MCF 10A (cell line): ENCODE measurements at places on chromosomes 2 and 18. TPM values are rescaled to one million over a fixed set of nuclear protein-coding genes. Genes with fewer than 3 reads are reported as not detected.

IL36B gene
- total RNA-seq, result not detected in 2 replicates

EPHA4 gene
- total RNA-seq, result 1.9 and 2.0 TPM in 2 replicates

PLB1 gene
- total RNA-seq, result 0.91 and 1.8 TPM in 2 replicates

GREB1 gene
- 1.7 and 2.3 TPM in 2 replicates for total RNA-seq

IL1R1 gene
- total RNA-seq, result 5.2 and 6.0 TPM in 2 replicates

CYP20A1 gene
- total RNA-seq, result 14.5 and 15.9 TPM in 2 replicates

KLHL14 gene
- total RNA-seq, result not detected in 2 replicates

SCN3A gene
- not detected in 2 replicates for total RNA-seq

DNA sequence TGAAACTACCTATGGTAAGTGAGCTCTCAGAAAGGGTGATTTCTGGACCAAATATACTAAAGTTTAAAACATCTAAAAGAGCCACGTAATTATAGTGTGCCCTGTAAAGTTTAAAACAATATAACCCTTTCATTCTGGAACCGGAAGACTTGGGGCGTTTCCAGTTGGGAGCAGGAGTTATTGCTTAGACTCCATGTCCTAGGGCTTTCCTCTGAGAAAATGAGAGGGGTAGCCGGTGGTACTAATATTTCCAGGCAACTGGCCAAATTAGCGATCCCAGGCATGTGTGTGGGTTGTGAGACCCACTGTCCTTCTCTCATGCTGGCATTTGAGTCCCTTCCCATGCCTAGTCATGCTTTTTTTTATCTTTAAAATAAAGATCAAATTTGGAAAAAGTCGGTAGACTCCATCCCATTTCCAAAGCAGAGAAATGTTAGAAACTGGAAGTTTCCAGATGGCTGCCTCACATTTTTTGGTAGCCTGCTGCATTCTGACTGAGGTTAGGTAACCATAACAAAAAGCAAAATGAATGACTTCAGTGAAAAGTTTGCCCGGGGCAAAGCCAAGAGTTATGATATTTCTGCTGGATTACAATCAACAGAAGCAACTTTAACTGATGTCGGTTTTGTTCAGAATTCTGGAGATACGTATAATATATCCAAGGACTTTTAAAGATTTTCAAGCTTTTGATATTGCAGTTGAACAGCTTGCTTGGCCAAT, 227.4 kb downstream of the SS18 start:
- H3K27ac ChIP-seq, result no peak overlapping the region
- H3K4me1 ChIP-seq, result no peaks in the 10 kb centered on the region
- H3K4me3 ChIP-seq, result no peak overlapping the region
- H3K27me3 ChIP-seq, result no peaks in the 10 kb centered on the region

- no peak overlapping the region for H3K27ac ChIP-seq
- no peaks in the 10 kb centered on the region for H3K4me1 ChIP-seq
- H3K4me3 ChIP-seq, result no peak overlapping the region
- H3K36me3 ChIP-seq, result no peaks in the 10 kb centered on the region
- no peaks in the 10 kb centered on the region for H3K27me3 ChIP-seq
These were observed 162.5 kb downstream of the RAD51AP2 start for GRCh38 chr2:17355608-17356329.

- H3K27me3 ChIP-seq, result no peaks in the 10 kb centered on the region
- no peaks in the 10 kb centered on the region for H3K36me3 ChIP-seq
- no peaks in the 10 kb centered on the region for H3K4me1 ChIP-seq
- H3K4me3 ChIP-seq, result no peak overlapping the region
These were observed 94.5 kb upstream of the HS6ST1 start for GRCh38 chr2:128413014-128413717.

DNA sequence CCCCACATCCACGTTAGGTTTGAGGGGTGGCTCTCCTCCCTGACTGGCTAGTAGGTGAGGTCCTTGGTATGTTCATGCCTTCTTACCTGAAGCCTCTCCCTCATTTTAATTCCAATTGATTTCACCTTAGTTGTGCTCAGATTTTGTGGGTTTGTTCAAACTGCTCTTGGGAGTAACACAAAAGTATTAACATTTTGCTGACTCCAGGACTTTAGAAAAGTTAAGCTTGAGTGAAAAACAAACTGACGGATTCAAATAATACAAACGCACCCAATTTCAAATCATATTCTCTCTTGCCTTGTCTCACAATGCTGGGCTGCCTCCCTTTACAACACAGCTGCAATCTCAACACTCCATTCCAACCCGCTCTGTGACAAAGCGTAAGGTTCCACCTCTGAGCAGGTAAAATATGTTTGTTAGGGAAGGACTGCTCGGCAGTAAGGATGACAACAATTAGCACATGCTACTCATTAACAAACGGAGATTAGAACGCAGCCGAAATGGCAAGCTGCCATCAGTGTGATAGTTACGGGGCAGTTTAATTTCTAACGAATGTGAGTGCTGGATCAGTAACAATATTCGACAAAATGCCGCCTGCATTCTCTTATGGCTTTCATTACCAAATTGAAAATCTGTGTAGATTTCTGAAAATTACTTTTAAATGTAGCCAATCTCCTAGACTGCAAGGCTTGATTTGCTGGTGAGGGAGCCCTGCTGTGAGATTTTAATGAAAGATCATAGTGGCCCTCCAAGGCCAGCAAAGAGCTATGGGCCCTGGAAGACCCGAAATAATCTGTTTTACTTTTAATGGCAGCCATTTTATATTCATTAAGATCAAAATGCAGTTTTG, 730.6 kb upstream of the FANCL start:
- no peak for DNase-seq
- H3K4me3 ChIP-seq, result no peak overlapping the region
- H3K36me3 ChIP-seq, result no peaks in the 10 kb centered on the region
- no peak overlapping the region for H3K27ac ChIP-seq

- H3K27me3 ChIP-seq, result no peaks in the 10 kb centered on the region
- H3K4me1 ChIP-seq, result no peaks in the 10 kb centered on the region
- H3K36me3 ChIP-seq, result no peaks in the 10 kb centered on the region
- no peak overlapping the region for H3K4me3 ChIP-seq
These were observed 182.9 kb upstream of the ID2 start for GRCh38 chr2:8498994-8499393.

DNA sequence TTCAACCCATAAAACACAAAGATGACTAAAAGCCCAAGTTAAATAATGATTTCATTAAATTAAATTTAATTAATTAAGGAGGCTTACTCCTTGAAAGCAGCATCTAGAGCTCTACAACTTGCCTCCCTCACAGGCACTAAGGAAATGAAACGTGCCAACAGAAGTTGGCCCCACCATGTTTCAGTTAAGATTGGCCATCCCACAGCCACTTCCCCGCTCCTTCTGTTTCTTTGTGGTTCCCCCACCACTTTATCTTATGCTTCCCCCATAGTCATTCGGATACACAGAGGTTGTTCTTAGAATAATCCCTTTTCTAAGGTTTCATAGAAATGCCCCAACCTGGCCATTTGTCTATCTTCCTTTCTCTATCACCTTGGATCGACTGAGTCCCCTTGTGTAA, 101.6 kb upstream of the RIOK3 start:
- H3K4me3 ChIP-seq, result no peak overlapping the region
- DNase-seq, result no peak
- no peak overlapping the region for H3K27ac ChIP-seq
- peaks cover 7% of the 10 kb centered on the region for H3K4me1 ChIP-seq
- H3K27me3 ChIP-seq, result no peaks in the 10 kb centered on the region

- peak overlapping the region; percentile 87 for H3K27ac ChIP-seq
- peaks cover 6% of the 10 kb centered on the region for H3K36me3 ChIP-seq
- peaks cover 48% of the 10 kb centered on the region for H3K4me1 ChIP-seq
- peak overlapping the region; percentile 13 for H3K4me3 ChIP-seq
- no peak for DNase-seq
These were observed 11.5 kb upstream of the KYNU start for GRCh38 chr2:142865924-142866323.

DNA sequence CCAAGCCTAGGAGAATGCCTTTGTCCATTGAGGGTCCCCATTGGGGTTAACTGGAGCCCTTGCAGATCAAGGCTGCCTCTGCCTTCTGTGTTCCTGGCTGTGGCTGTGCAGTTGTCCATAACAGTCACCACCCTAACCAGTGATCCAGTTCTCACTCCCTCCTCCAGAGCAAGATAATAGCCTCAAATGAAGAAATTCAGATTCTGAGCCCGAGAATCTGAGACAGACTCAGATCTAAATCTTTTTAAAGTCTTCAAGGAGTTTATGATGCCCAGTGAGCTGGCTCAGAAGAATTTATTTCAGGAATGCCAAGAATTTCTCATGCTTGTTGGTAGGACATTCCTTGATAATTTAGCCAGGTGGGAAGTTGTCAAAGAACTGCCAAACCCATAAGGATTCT, 44.3 kb upstream of the RAB6C start:
- no peaks in the 10 kb centered on the region for H3K4me1 ChIP-seq
- H3K27ac ChIP-seq, result no peak overlapping the region
- peaks cover 36% of the 10 kb centered on the region for H3K27me3 ChIP-seq
- H3K4me3 ChIP-seq, result no peak overlapping the region
- H3K36me3 ChIP-seq, result no peaks in the 10 kb centered on the region

- H3K4me3 ChIP-seq, result peak overlapping the region; percentile 31
- H3K4me1 ChIP-seq, result peaks cover 49% of the 10 kb centered on the region
- H3K27me3 ChIP-seq, result no peaks in the 10 kb centered on the region
- no peak for DNase-seq
These were observed 21.3 kb downstream of the ITGA6 start for GRCh38 chr2:172448544-172449267.

- H3K4me3 ChIP-seq, result no peak overlapping the region
- H3K27ac ChIP-seq, result no peak overlapping the region
- H3K36me3 ChIP-seq, result no peaks in the 10 kb centered on the region
- DNase-seq, result no peak
These were observed 121.2 kb upstream of the GATA6 start for GRCh38 chr18:22048221-22048620.

DNA sequence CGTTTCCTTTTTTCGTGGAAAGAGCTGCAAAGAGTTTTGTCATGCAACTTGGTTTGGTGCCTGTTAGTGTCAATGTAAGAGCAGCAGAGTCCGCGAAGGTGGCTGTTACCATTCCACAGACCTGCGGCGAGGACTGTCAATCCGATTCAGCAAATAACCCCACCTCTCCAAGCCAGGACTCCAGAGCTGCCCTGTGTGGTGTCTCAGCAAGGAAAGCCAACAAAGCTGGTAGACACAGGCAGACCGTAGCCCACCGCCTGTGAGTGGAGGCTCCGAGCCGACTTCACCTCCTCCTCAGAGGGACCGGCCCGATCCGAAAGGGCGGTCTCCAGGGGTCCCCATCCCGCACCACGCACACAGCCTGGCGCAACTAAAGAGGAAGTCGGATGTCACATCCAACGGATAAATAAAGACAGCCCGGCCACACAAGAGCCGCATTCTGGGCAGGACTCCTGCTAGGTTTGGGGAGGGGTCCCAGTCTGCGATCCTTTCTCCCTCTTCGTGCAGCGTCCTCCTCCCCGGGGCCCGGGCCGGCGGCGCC, 819 bp downstream of the ANKRD44 start:
- no peak for DNase-seq
- H3K36me3 ChIP-seq, result no peaks in the 10 kb centered on the region
- no peak overlapping the region for H3K27ac ChIP-seq
- peak overlapping the region; percentile 66 for H3K4me3 ChIP-seq
- H3K4me1 ChIP-seq, result peaks cover 10% of the 10 kb centered on the region
- H3K27me3 ChIP-seq, result no peaks in the 10 kb centered on the region

DNA sequence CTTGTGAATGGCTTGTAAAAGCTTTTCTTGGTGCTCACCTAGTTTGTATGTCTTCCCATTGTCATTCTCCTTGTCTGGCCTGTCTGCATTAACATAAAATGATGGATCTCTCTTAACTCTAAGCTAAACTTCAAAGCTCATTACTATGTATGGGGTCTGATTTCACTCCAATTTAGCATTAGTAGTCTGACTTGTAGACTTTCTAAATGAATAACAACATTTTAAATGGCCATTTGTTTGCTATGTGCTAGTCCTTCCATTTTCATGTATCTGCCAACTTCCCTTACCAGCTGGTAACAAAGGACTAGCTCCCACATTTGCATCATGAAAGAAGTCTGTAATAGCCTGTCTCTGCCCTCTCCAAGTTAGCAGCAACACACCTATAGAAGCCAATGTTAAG, 324.2 kb upstream of the RGPD4 start:
- H3K4me3 ChIP-seq, result no peak overlapping the region
- no peak overlapping the region for H3K27ac ChIP-seq
- no peak for DNase-seq
- H3K27me3 ChIP-seq, result no peaks in the 10 kb centered on the region
- peaks cover 6% of the 10 kb centered on the region for H3K4me1 ChIP-seq

DNA sequence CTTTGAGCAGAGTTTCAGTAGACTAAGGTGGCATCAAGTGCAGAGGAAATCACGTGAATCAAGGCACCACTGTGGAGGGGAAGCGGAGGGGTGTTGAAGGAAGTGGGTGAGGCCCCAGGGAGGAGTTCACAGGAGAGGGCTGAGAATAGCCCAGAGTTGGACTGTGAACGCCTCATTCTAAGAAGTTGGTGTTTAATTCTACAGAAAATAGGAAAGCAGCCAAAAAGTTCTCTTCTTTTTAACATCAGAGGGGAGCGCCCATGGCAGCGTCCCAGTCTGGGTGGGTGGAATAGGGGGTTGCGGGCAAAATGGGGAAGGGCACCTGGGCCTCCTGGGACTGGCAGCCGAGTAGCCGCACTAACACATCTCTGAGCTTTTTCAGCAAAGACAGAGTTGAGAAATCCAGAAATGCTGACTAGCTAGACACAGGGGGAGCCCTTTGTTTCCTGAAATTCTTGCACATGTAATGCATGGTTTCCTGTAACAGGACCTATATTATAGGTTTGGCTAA, 97.0 kb downstream of the NEB start:
- peaks cover 9% of the 10 kb centered on the region for H3K4me1 ChIP-seq
- no peaks in the 10 kb centered on the region for H3K27me3 ChIP-seq
- no peaks in the 10 kb centered on the region for H3K36me3 ChIP-seq
- no peak overlapping the region for H3K27ac ChIP-seq

- no peak for DNase-seq
- peaks cover 5% of the 10 kb centered on the region for H3K4me1 ChIP-seq
- peaks cover 11% of the 10 kb centered on the region for H3K36me3 ChIP-seq
- no peak overlapping the region for H3K27ac ChIP-seq
- no peak overlapping the region for H3K4me3 ChIP-seq
- H3K27me3 ChIP-seq, result no peaks in the 10 kb centered on the region
These were observed 10.5 kb upstream of the B3GNT7 start for GRCh38 chr2:231384970-231385369.

GRCh38 chr2:24336811-24337210, 23.5 kb downstream of the ITSN2 start:
- no peak overlapping the region for H3K27ac ChIP-seq
- no peaks in the 10 kb centered on the region for H3K27me3 ChIP-seq
- no peak for DNase-seq
- H3K36me3 ChIP-seq, result no peaks in the 10 kb centered on the region
- no peak overlapping the region for H3K4me3 ChIP-seq
- peaks cover 22% of the 10 kb centered on the region for H3K4me1 ChIP-seq

- DNase-seq, result no peak
- no peaks in the 10 kb centered on the region for H3K36me3 ChIP-seq
- no peak overlapping the region for H3K4me3 ChIP-seq
- H3K27me3 ChIP-seq, result no peaks in the 10 kb centered on the region
- no peak overlapping the region for H3K27ac ChIP-seq
- H3K4me1 ChIP-seq, result no peaks in the 10 kb centered on the region
These were observed 665.2 kb upstream of the NRXN1 start for GRCh38 chr2:51697095-51697494.

- DNase-seq, result no peak
- H3K27ac ChIP-seq, result no peak overlapping the region
- no peaks in the 10 kb centered on the region for H3K4me1 ChIP-seq
- H3K36me3 ChIP-seq, result no peaks in the 10 kb centered on the region
- no peaks in the 10 kb centered on the region for H3K27me3 ChIP-seq
These were observed 8.8 kb downstream of the TMEM37 start for GRCh38 chr2:119440501-119440870.
